ENCODE measurements at places on chromosomes 4 and X.

- no peak for DNase-seq
These were observed 569.1 kb upstream of the GALNT7 start for GRCh38 chr4:172599554-172599953.

DNA sequence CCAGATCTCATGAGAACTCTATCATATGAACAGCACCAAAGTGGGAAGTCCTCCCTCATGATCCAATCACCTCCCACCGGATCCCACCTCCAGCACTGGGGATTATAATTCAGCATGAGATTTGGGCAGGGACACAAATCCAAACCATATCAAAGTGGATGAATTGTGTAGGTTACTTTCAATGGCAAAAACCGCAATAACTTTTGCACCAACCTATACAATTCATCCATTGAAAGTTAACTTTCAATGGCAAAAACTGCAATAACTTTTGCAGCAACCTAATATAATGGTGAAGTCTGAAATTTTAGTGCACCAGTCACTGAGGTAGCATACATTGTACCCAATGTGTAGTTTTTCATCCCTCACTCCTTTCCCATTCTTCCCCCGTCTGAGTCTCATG, 16.6 kb downstream of the STK32B start:
- no peak for DNase-seq

DNA sequence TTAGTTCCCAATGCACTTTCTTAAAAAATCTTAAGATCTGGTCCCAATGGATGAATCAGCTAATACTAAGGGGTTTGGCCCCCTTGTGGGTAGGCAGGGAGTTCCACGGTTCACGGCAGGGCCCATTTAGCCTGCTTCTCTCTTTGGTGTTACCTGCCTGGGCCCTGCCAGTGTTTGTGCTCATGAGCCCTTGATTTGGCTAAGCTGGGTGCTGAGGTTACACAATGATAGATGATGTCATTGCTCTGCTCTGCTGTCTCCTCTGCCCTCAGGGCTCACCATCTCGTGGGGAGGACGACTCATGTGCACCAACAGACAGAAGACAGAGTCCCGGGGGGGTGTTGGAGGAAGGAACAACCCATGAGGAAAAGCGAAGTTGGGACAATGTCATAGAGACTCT, 24.4 kb downstream of the RTL5 start:
- DNase-seq, result no peak

DNA sequence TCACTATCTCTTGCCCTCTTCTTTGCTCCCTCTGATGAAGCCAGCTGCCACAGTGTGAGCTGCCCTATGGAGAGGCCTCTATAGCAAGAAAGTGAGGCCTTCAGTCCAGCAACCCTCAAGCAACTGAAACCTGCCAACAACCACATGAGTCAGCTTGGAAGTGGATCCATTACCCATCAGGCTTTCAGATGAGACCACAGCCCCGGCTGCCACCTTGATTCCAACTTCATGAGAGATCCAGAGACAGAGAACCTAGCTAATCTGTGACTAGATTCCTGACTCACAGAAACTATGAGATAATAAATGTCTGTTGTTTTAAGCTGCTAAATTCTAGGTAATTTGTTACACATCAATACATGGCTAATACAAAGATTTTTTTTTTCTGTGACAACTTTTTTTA, 20.4 kb upstream of the WAS start:
- no peak for DNase-seq

DNA sequence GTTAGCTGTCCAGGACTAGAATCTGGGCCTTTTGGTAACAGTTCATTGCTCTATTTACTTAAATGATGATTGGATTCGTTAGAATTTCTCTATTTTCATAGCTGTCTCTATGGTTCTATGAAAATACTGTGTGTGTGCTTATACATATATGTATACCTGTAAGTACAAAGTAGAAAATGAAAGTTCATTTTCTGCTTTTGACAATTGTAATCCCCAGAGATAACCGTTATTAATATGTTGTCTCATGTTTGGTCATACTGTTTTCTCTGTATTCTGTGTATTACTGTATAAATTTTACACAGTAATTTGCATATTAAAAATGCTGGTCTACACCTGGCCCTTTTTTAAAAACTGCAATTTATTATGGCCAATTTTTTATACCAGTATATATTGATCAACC, 55.4 kb downstream of the CLCN3 start:
- DNase-seq, result no peak

GRCh38 chr4:166941629-166942028, 292.7 kb downstream of the SPOCK3 start:
- no peak for DNase-seq

DNA sequence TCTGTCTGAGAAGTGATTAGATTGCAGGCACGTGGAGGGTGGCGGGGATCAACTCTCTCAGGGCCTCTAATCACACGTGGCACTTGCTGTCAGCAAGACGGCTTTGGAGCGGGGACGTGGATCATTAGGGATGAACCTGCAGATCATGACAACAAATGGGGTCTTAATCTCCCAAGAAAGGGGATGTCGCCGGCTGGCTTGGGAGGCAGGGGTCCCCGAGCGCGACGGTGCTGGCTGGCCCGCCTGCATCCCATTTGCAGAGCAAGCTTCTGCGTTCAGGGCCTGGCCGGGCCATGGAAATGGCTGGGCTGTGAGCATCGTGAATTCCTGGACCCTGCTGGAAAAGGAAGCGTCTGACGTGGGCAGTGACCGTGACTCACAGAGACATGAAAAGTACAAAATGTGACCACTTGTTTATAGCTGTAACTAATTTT, 85.1 kb upstream of the SHOX start:
- DNase-seq, result no peak

- DNase-seq, result no peak
These were observed 145.0 kb upstream of the LEF1 start for GRCh38 chr4:108313546-108314339.

DNA sequence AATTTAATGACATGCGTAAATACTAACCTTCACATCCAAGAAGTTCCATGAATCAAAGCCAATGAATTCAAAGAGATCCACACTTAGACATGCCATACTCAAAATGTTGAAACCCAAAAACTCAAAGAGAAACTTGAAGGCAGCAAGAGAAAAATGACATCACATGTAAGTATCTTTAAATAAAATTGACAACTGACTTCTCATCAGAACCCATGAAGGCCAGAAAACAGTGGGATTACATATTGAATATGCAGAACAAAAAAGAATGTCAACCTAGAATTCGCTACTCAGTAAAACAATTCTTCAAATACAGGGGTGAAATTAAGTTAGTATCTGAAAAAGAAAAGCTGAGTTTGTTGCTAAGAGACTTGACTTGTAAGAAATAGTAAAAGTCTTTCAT, 953.9 kb upstream of the HS3ST1 start:
- no peak for DNase-seq

DNA sequence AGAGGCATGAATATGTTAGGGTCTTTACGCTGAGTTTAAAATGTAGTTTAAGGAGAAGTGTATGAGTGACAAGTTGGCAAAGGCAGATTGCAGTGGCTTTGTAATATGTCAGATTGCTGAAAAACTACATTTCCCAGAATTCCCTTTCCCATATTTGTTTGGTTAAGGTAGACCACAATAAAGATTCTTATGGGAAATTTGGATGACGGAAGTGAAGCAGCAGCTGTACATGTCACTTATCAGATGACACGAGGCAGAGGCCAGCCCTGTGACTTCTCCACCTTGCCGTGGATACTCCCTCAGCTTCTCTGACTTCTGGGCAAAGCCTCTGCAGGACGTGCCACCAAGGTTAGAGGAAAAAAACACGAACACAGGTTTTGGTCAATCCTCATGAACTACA, 229.7 kb upstream of the DKK2 start:
- DNase-seq, result no peak

DNA sequence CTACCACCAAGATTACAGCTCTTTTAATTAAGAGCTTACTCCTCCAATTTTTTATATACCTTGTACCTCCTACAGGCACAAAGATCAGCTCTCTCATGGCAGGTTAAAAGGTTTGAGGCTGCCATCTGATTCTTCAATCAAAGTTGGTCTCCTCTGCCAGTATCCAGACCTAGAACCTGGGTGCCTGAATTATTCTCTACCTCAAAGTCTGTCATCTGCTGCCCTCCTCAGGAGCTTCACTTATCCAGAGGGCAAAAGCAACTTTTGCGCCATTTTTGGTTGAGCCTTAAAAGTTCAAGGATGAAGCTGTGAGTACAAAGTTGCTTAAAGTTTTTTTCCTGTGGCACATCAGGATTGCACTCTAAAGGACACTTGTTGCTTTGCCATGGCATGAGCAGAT, 343.7 kb upstream of the PPP1R2C start:
- DNase-seq, result no peak

DNA sequence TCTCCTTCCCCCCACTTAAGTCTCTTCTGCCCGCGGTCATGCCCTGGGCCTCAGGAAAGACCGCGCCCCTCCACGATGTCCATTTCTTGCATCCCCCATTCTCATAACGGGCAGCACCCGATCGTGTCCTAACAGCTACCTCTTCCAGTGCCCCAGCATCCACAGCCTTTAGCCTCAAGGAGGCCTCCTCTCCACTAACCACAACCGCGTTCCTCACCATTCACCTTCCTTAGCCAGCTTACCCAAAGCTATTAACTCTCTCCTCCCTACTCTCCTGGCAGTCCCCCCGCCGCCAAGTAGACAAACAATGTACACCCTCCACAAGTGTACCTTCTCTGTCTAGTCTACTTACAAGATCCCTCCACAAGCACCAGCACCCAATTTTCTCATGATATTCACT, 58.6 kb upstream of the PAGE5 start:
- no peak for DNase-seq

DNA sequence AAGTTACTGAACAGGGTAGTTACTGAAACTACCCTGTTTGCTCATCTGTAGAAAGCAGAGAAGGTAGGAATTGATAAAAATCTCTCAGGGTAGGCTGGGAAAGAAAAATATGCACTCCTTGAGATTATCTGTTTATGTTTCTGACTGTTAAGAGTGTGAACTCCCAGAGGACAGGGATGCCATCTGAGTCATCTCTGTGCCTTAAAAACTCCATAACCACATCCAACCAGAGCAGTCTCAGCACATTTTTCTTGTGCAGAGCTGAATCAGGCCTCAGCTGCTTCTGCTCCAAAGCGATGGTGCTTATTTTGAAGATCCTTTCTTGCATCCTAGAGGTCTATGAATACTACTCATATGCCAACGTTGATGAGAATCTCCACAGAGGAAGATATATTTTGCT, 9.9 kb downstream of the CENPVL3 start:
- DNase-seq, result no peak

Data from chondrocyte (in vitro differentiated cells).